ENCODE measurements at places on chromosomes 7 and 10. TPM values are rescaled to one million over a fixed set of nuclear protein-coding genes. Genes with fewer than 3 reads are reported as not detected.

The SYT15 gene
- 0.15 TPM for polyA plus RNA-seq

The ALOX5 gene
- not detected for polyA plus RNA-seq

The TMEM140 gene
- polyA plus RNA-seq, result 1.4 TPM

The TRIM73 gene
- 0.15 TPM for polyA plus RNA-seq

The SPDYE11 gene
- polyA plus RNA-seq, result 0.06 TPM

- DNase-seq, result no peak
Measured at GRCh38 chr10:93075369-93076221, 1.9 kb downstream of the CYP26A1 start.

GRCh38 chr7:128122576-128123290 lies 91.5 kb upstream of the LRRC4 start:
- no peak for DNase-seq

- DNase-seq, result no peak
Measured at GRCh38 chr10:124619195-124619594, 125.0 kb downstream of the FAM53B start.

DNA sequence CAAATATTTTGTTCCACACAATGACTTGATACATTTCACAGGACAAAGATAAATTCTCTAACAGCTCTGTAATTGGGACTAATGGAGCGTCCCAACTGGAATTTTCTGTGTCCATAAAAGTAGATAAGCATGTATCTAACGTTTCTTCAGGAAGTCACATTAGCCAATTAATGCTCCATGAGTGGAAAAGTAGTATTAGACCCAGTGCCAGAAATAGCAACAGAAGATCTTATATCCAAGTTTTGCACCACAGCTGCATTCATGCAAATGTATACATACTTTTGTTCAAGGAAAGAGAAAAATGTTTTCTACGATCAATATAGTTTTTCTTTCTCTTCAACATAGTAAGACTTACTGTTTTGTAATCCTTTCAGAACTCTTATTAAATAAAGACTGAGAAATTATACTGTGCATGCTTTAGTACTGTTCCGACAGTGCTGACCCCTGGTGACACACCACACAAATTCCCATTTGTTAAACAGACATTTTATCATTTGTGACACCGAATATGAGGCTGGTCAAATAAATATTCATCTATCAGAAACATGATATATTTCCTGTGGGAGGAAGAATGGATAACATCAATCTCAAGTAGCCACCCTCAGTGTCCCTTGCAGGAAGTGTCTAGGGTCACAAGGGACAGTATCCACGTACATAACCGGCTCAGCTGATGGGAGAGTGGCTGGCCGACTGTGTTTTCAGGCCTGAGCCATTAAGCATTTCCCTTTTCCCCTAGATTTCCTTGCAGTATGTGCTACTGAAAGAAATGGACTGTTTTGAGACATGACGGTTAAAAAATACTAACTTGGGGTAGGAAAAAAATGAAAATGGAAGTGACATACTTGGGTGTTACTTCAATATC lies 102.1 kb upstream of the RSU1 start:
- no peak for DNase-seq

Data from AG04450 (cell line).